ENCODE measurements at places on chromosomes 3 and 15.

DNA sequence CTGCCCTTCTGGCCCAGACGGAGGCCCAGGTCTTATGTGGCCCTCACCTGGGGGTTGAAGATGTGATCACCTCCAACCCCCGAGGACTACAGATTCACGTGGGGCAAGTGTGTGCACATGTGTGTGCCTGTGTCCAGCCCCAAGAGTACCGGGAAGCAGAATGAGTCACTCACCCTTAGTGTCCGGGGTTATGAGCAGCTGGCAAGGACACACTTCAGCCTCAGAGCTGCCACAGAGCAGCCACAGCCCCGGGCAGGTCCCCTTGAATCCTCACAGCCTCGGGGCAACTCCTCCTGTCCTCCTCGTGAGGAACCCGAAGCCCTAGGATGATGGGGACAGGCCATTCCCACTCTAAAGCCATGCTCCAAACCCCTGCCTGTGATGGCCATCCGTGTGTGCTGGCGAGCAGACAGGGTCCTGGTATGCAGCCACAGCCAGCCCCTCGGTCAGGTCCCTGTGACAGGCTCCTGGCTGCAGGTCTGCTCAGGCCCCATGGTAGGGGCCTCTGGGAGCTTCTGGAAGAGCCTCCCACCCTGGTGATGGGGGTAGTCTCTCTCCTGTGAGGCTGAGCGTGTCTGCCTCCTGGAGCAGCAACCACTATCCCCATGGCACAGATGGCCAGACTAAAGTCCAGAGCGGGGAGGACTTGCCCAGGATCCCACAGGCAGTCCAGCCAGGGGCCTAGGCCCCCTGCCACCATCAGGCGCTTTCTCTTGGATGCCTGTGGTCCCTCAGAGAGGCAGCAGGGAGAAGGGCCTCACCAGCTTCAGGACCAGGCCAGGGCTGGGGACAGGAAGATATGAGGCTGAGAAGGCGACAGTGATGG, 852 bp downstream of the STAB1 start:
- DNase-seq = no peak

DNA sequence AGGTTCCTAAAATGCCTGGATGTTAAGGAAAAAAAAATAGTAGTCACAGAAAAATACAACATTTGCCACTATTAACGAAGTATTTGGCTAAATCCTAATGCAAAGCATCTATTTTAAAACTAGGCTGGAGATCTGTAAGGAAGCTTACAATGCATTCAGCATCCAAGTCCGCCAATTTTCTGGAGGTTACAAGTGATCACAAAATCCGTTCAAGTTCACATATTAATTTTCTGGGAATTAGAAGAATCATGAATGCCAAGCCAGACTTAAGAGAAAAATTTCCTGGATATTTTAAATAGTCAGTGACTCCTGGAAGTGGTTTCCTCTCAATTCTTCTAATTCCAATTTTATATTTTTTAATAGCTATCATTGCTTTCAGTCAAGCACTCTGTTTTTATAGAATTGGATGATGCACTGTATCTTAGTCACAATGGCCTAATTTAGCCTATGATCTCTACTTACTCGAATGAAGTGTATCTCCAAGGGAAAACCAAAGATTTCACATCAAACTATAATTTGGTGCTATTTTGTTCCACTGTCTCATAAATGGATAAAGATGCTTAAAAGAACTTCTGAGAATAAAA, 60.4 kb downstream of the P3H2 start:
- DNase-seq = no peak

DNA sequence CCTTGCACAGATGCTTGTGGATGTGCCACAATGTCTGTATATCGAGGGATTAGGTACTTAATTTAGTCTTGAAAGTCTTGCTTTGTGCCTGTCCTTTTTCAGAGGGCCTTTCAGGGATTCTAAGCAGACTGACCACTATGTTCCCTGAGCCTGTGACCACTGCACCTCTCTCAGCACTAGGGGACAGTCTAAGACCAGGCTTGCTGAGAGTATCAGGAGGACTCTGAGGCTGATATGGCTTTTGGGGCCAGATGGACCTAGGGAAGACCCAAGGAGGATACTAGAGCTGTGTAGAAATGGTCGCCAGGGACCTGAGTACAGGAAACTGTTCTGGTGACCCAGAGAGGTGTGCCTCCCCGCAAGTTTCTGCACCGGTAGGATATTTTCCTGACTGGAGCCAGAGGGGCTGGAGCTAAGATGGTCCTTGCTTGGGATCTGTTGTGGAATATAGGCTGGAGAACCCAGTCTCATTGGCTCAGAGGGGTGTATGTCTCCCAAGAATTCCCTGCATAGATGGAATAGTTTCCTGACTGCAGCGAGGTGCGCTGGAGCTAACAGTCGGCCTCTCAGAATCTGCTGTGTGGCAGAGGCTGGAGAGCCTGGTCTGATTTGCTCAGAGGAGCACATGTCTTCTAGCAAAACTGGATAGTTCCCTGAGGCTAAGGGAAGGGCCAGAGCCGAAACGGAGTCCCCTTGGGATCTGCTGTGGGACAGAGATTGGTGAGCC, 213.2 kb upstream of the DCBLD2 start:
- no peak for DNase-seq

DNA sequence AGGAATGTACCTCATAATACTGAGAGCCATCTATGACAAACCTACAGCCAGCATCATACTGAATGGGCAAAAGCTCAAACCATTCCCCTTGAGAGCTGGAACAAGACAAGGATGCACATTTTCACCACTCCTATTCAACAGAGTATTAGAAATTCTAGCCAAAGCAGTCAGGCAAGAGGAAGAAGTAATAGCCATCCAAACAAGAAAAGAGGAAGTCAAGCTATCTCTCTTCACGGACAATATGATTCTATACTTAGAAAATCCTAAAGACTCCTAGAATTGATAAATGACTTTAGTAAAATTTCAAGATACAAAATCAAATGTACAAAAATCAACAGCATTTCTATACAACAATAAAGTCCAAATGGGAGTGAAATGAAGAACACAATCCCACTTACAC, 30.2 kb downstream of the OCA2 start:
- DNase-seq = no peak

DNA sequence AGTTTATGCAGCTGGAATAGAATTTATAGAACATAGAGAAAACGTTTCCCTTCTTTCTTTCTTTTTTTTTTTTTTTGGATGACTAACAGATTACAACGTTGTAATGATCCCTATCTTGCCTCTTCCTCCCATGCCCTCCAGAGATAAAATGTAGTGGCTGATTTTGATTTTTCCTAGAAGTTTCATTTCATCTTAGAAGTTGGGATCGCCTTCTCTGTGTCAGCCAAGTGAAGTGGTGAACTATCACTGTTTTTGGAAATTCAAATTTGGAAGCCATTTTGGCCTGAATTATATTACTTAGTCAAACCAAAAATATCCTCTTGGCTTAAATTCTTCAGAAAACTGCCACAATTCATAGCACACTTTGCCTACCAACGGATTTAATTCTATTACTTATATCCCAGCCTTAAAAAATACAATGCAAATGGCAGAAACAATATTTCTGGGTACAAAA, 1025.5 kb upstream of the NR2F2 start:
- no peak for DNase-seq

DNA sequence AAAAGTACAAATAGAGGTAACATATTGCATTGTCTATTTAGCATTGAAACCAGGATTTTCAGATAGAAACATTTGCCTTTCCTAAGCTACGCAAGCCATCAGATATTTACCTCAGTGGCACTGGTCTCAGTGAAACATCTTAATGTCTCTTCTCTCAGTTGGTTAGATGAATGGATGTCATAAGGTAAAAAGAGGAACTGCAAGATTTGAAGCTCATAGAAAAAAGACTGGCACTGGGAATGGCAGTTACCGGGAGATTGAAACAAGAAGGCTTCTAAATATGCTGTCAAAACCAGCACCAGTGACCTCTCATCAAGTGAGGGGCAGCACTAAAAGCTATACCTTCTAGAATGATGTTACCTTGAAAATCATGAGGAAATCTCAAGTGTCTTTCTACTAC, 486.4 kb downstream of the FHIT start:
- no peak for DNase-seq

- DNase-seq = no peak
Observed at GRCh38 chr3:3847994-3848922, 49.0 kb downstream of the LRRN1 start.

GRCh38 chr3:115423170-115423569, 200.1 kb upstream of the GAP43 start:
- no peak for DNase-seq

DNA sequence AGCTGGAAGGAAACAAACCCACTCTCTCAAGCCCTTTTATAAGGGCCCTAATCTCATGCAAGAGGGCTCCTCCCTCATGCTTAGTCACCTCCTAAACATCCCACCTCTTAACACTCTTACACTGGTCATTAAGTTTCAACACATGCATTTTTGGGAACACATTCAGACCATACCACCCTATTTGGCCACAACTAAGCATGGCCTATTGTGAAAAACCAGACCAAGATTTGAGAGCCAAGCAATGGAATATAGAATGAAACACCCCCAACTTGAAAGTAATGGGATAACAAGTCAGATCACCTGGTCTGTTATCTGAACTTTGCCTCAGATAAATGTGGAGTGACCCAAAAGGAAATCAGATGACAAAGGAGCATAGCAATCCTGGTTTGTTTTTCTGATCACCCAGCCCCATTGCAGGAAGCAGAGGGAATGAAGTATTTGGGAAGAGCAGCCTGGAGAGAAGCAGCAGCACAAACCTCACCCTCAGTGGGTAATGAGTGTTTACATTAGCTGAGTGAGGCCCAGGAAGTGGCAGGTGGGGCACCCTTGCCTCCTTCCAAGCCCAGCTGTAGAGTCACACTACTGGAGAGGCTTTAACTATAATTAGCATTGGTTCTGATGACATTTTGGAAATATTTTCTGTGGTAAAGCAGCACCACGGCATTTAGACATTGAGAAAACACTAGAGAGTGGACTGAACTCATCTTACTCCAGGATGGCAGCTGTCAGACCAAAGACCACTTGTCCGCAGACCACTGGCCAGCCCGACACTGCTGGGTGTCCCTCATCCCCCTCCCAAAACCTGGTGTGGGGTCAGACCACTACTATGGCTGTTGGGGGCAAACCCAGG, 48.8 kb upstream of the PRTG start:
- no peak for DNase-seq

DNA sequence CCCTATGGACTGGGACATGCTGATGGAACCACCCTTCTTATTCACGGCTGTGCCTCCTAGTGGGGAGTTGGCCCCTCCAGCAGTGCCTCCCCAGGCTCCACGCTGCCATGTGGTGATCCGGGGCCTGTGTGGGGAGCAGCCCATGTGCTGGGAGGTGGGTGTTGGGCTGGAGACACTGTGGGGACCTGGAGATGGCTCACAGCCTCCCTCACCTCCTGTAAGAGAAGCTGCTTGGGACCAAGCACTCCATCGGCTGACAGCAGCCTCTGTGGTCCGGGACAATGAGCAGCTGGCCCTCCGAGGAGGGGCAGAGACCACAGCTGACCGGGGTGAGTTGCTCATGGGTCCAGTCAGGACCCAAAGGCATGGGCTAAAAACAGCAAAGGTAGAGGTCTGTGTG, 9.1 kb downstream of the ALG3 start:
- DNase-seq = no peak

GRCh38 chr3:116001151-116001621, 377.9 kb downstream of the GAP43 start:
- no peak for DNase-seq

DNA sequence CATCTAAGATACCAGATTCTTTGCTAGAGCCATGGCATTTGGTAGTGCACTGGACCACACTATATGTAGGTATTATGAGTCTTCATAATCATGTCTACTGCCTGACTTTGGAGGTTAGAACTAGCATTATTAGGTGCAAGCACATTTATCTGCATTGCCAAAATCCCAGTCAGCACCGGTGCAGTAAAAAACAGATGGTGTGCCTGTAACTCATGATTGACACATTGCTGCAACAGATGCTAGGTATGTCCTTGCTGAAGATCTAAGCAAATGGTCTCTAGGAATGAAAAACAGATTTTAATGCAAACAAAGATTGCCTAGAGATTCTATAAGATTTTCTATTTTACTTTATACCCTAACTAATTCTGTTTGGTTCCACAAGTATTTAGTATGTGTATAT, 47.7 kb downstream of the MYO5A start:
- DNase-seq = no peak

DNA sequence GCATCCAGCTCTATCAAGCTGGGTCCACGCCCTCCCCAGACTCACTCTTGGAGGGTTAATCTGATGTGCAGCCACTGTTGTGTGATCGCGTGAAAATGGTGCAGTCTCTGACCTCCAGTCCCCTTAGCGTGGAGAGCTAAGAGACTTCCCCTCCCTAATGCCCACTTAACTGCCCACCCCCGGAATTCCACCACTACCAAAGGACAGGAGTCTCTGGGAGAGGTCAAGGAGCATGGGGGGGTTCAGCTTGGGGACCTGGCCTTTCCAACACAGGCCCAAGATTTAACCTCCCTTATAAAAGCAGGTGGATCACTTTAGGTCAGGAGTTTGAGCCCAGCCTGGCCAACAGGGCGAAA, 48.8 kb downstream of the CCDC12 start:
- no peak for DNase-seq

GRCh38 chr3:198026620-198027019, 66.6 kb downstream of the LMLN start:
- no peak for DNase-seq

DNA sequence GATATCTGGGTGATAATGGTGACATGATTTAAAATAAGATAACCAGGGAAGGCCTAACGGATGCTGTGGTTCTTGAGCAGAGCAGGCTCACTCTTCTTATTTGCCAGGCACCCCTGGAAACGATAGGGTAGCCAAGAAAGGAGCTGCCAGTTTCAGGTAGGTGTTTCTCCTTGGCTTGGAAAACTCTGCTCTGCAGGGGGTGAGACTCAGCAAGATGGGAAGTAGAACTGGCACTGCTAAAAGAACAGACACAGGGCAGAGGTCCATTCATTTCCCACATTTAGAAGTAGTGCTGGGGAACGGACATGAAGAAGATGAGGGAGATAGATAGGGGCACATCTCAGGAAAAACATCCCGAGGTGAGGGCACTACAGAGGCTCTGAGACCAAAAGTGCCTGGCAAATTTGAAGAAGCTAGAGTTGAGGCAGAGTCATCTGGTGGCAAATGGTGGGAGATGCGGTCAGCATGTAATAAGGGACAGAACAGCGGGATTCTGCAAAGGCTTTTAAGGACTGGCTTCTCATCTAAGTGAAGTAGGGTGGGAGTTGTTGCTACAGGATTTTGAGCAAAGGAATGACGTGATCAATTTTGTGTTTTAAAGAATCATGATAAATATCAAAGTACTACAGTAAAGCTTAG, 323.4 kb upstream of the PLSCR5 start:
- DNase-seq = no peak

DNA sequence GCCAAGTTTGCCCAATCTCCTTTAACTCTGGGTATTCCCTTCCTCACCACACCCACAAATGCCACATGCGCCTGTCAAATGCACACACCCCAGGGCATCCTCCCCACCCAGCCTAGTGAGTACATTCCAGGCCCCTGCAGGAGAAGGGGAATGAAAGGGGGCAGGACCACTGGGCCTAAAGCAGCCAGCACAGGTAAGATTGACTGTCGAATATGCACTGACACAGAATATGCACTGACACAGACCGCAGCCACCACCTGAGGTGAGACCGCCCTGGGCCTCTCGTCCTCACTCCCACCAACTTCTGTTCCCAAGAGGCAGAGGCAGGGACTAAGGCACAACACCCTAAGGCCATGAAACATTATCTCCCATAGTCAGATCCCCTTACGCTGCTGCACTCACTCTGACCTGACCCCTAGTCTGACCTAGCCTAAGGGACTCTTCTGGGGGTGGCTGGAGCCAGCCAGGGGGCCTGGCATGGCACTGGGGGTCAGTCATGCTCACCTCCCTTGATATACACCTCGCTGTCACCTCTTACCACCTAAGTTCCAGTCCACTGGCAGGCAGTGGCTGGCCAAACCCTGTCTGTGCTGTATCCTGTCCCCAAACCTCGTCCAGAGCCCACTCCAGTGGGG, 10.8 kb downstream of the AP3B2 start:
- DNase-seq = no peak

- DNase-seq = no peak
Observed at GRCh38 chr15:92925454-92925853, 25.3 kb downstream of the CHD2 start.
